SHP77 (cell line): ENCODE measurements at places on chromosomes 5 and 9.

- no peak for DNase-seq
Measured at GRCh38 chr9:70519912-70520724, 105.7 kb upstream of the KLF9 start.

DNA sequence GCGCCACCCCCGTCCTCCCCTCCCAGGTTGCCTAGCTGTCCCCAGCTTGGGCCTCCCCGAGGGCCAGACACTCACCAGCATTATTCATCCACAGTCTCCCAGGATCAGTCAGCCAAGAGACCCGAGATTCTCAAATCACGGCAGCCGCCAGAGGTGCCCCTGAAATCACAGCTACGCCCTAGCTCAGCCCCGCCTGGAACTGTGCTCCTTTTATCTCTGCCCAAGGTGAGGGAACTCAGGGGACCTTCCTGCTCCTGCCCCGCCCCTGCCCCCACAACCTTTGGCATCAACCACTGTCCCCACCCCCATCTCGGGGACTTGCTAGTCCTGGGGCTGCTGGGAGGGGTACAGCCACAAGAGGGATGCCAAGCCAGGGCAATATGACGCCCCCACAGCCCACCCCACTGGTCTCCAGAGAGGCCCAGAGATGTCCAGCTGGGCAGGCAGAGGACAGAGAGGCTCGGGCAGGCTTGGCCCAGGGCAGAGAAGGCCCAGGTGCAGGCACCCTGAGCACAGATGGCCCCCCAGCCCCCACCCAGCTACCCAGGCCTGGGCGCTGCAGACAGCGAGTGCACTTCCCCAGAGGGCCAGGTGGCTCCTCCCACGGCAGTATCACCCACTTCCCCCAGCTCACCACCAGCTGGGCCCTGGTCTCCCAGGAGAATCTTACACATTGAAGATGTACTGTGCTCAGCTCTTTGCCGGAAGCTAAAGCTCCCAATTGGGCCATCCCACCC lies at the start of gene FUT7:
TSS of gene FUT7 (minus strand) at position 185 of the 737 bp plus-strand sequence. CDS start at position 88, 97 bp downstream.
- DNase-seq, result no peak

GRCh38 chr5:177429248-177430040 lies 3.0 kb downstream of the GRK6 start:
- no peak for DNase-seq

- no peak for DNase-seq
Measured at GRCh38 chr5:171236651-171237050, 72.4 kb upstream of the TLX3 start.

- DNase-seq, result no peak
Measured at GRCh38 chr5:167870055-167870454, 421.4 kb upstream of the WWC1 start.

DNA sequence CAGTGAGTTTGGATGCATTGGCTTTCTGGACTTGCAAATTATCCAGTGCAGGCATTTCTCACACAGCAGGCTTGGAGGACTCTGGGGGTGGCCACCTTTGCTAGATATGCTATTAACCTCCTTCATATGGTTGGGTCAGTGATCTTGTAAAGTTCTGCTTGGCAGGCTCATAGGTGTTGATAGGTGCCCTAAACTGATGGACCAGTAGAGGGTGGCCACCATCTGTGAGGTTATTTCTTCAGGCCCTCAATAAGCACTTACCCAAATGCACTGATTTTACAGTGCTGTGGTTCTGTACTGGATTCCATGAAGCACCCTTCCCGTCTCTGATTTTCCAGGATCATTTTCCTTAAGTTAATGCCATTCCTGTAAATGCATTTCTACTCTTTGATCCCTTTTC lies 216.3 kb downstream of the COMMD10 start:
- DNase-seq, result no peak

DNA sequence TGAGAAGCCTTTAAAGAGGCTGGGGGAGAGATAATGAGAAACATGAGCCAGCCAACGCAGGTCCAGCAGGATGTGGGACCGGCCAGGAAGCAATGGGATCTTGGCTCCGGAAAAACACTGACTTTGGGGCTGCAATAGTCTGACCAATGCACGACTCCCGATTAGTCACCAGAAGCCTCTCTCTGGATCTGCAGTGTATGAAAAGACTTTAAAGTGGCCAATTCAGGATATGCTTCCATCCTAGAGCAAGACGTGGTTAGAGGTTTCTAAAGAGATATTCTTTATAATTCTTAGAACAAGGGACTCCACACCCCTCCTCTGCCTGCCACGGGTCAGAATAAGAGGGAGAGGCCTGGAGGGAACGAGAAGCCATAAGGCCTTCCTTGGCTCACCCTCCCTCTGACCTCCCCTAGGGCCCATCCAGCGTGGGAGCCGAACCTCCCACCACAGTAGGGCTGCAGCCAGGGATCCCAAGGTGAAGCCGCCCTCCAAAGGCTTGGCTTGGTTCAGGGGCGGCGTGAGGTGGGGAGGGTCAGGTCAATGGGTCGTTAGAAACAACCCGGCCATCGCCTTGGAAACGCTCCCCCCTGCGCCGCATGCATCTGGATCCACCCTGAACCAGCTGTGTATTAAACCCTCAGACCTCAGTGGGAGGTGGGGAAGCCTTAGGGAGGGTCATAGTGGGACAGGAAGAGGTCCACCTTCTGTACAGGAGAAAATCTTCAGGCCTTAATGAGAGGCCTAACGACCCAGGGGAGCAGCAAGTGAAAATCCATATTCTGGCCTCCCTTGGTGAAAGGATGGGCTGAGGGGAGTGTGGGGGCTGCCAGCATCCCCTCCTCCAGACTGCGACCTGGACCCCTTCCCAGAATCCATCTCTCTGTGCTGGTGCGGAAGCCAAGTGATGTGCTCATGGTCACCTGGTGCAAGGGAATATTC lies 11.1 kb downstream of the FGF1 start:
- DNase-seq, result no peak

DNA sequence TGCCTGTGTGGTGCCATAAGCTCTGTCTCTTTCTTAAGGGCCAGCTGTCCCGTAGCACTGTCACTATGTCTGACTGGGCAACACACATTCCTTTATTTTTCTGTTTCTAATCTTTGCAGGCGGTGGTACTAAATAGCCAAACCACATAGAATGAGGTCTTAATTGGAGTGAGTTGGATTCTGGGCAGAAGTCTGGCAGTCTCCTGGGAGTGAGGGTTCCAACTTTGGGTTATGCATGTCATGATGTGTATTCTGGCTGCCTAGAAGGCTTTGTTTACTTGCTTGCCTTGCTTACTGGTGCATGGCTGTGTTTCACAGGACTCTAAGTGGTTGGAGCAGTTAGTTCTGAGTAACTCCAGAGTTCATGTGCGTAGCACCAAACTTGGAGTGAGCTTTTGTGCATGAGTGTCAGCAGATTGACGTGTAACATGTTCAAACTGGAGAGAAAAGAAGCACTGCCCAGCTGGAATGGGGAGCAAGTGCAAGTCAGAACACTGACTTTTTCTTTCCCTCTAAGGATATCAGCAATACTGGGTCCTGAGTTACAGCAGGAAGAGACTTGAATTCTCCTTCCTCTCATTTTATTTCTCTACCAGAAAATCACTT lies 185.8 kb downstream of the PCSK1 start:
- DNase-seq, result no peak

- DNase-seq, result no peak
Measured at GRCh38 chr9:121735793-121736770, 84.6 kb downstream of the DAB2IP start.

DNA sequence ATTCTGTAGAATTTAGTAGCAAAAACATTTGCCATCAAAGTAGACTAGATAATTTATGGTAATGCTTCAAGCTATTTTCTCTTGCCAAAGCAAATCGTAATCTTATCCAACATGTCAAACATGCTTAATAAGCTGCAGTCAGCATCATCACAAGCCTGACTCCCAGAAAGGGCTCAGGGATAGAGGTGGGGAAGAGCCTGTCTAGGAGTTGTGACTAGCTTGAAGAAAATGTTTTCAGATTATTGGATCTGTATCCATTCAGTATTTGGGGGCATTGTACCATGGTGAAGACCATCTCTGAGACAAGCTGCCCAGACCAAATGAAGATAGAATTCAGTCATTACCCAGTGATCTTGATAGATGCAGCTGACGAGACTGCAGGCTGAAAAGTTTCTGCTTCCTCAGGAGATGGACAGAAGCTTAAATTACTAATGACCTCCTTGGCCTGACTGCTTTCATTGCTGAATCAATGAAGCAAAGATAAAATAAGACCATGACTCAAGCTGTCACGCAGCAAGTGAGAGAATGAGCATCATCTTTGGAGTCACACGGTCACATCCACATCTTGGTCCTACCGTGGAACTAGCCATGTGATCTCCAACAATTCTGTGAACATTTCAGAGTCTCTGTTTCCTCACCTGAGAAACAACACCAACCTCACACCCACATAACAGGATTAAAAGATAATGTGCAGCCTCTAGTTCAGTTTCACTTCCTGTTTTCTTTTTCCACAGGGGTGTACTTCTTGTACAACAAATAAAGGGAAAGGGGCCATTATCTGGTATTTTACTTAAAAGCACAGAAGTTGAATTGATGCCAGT lies 9.4 kb downstream of the ERAP2 start:
- DNase-seq, result no peak

- DNase-seq, result peak; percentile 10
Measured at GRCh38 chr9:127505396-127506116, 54.2 kb downstream of the LRSAM1 start.

DNA sequence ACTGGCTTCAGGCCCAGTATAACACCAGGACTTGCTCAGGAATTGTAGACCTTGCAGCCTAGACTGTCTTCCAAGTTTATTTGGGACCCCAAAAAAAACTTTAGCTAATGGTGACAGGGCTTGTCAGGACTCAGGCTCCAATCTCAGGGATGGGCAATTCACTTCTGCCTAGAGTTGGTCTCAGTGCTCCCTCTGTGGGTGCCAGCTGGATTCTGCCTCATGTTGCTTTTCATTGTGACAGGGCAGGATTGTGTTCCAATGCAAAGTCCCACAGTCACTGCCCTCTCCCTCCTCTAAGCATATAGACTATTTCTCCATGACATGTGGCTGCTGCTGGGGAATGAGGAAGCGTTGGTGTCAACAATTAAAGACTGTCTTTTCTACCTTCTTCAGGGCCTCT lies 174.7 kb downstream of the CYLC2 start:
- DNase-seq, result no peak

- no peak for DNase-seq
Measured at GRCh38 chr5:156479849-156480248, 152.9 kb downstream of the SGCD start.

DNA sequence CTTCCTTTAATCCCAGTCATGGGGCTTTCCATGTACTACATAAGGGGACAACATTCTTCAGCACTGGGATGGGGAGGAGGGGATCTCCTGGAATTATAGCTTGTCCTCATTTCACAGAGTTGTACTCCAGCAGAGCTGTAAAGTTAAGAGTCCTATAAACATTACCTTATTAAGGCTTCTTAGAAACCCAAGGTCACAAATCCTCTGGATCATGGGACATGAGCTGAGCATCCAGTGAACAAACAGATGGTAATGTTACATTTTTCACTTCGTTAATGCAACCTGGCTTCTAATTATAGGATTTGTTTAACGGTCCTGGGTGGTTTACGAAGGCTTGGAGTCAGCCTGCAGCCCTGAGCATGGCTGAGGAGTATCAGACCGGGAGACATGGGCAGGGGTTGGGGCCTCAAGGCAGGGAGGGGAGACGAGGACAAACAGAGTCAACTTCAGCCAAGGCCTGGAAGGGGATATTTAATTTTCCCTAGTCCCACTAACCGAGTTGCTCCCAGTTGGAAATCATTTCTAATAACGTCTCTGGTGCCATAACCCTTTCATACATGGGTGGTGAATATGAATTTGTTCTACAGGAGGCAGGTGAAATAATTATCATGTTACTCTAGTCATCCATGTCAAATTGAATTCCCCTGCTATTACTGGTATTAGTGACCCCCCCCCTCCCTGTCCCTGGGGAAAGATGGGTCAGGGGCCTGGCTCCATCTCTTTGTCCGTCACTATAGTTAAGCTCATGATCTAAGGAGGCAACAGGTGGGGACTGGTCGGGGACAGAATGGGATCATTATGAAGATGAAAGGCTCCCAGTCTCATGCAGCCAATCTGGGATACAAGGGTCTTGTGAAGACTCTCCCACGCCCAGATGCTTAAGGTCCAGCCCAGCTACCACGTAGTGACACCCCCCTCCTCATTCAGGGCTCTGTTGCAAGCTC lies 10.7 kb upstream of the IL17B start:
- no peak for DNase-seq

DNA sequence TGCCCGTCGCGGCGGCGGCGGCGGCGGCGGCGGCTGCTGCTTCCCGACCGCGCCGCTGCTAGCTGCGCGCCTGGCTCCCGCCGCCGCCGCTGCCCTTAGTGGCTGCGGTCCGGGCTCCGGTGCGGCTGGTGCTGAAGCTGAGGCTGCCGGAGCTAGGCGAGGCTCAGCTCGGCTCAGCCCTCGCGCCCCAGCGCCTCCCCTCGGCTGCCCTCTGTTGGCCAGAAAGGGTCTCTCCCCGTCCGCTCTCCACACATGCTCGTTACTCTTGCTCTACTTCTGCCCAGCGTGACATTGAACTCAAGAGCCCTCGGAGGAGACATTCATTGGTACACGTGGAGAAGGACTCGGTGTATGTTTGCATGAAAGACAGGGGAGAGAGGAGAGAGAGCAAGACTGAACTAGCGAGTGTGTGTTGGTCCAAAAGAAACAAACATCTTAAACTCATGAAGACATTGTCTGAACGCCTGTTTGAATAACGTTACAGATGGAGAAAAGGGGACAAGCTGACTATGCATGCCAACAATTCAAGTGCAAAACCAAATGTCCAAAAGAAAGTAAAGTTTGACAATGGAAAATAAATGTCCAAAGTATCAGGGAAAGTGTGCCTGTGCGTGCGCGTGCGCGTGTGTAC lies at the start of gene HCN1:
TSS of gene HCN1 (minus strand) at position 175 of the 631 bp plus-strand sequence.
- DNase-seq, result no peak

GRCh38 chr5:129018837-129019236 lies 53.5 kb downstream of the SLC27A6 start:
- DNase-seq, result no peak

GRCh38 chr5:59496524-59497134 lies 396.9 kb downstream of the PDE4D start:
- DNase-seq, result no peak

DNA sequence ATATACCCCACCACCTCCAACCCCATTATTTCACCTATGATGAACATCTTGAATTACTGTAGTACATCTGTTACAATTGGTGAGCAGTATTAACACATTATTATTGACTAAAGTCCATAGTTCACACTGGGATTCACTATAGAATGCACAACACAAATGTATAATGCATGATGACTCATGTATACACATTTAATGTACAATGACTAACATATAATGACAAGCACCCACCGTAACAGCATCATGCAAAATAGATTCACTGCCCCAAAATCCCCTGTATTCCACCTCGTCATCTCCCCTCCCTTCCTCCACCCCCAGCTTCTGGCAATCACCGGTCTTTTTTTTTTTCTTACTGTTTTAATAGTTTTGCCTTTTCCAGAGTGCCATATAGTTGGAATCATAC lies 47.1 kb upstream of the NEK6 start:
- no peak for DNase-seq

GRCh38 chr5:158514319-158514985 lies 585.3 kb downstream of the EBF1 start:
- DNase-seq, result no peak

- DNase-seq, result no peak
Measured at GRCh38 chr5:170974461-170974860, 112.6 kb downstream of the RANBP17 start.

- DNase-seq, result peak; percentile 61
Measured at GRCh38 chr9:122122903-122123632, 30.0 kb upstream of the TTLL11 start.

GRCh38 chr5:145347026-145347616 lies 488.0 kb downstream of the PRELID2 start:
- DNase-seq, result no peak
